ENCODE measurements at places on chromosomes 6 and 20.

DNA sequence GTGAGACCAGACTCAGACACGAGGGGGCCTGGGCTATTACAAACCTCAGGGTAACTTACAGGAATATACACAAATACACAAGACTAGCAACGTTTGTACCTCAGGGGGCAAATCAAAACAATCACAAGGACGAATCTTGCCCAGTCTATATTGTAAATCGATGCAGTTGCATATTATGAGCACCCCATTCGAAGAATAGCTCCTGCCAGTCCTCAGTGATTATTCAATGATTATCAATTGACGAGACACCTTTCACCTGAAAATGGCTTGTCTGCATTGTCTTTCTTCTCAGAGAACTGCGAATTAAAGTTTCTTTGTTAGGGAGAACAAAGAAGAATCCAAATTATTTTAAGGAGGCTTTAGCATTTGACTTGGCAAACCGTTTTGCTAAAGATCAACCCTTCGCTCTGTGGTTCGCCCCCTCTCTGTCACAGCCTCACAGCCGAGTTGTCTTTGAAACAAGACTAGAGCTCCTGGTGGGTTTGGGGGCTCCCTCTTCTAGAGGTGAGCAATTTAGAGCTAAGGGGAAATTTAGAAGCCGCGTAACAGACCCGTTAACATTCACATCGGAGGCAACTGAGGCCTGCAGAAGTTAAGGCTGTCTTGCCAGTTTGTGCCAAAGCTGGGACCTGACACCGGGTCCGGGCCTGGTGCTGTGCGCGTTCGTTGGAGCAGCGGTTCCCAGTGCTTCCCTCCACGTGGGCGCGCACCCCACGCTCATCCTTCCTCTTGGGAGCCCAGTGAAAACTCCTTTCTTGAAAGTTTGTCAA is 24.9 kb upstream of the MAP3K7 start:
- no peak for DNase-seq

GRCh38 chr6:156779206-156780094 is 2.3 kb downstream of the ARID1B start:
- DNase-seq = no peak

- DNase-seq = no peak
These were observed 14.6 kb downstream of the SAYSD1 start for GRCh38 chr6:39100358-39100757.

GRCh38 chr6:46103441-46104115 is 26.2 kb upstream of the ENPP4 start:
- peak; percentile 28 for DNase-seq

- peak; percentile 66 for DNase-seq
These were observed 25.6 kb downstream of the L3MBTL1 start for GRCh38 chr20:43533060-43533459.

- DNase-seq = no peak
These were observed 24.9 kb upstream of the NT5E start for GRCh38 chr6:85424981-85425380.

GRCh38 chr6:86203044-86203443 is 560.4 kb upstream of the SYNCRIP start:
- no peak for DNase-seq

DNA sequence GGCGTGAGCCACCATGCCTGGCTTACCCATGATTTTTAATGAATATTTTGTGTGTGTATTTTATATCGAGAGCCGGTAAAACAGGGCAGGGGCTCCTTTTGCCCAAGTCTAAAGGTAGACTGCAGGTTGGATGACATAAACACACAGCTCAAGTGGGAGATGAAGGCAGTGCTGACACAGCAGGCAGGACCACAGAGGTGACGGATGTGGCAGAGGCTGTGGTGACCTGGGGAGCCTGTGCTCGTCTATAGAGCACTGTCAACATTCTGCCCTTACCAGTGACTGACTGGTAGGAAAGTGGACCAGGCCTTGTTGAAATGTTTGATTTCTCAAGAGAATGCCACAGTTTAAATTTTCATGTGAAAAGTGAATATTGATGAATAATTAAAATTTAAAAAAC is 137.5 kb downstream of the ZFP64 start:
- no peak for DNase-seq

GRCh38 chr6:34746104-34746846 is 11.0 kb upstream of the SNRPC start:
- no peak for DNase-seq

GRCh38 chr6:33837971-33838665 is 34.3 kb upstream of the MLN start:
- DNase-seq = peak; percentile 47

- DNase-seq = no peak
These were observed 2.1 kb downstream of the SLC12A5 start for GRCh38 chr20:46031014-46031569.

GRCh38 chr6:106538145-106538544 is 91.2 kb downstream of the RTN4IP1 start:
- DNase-seq = no peak

GRCh38 chr6:157665180-157665579 is 157.9 kb upstream of the SNX9 start:
- DNase-seq = no peak

DNA sequence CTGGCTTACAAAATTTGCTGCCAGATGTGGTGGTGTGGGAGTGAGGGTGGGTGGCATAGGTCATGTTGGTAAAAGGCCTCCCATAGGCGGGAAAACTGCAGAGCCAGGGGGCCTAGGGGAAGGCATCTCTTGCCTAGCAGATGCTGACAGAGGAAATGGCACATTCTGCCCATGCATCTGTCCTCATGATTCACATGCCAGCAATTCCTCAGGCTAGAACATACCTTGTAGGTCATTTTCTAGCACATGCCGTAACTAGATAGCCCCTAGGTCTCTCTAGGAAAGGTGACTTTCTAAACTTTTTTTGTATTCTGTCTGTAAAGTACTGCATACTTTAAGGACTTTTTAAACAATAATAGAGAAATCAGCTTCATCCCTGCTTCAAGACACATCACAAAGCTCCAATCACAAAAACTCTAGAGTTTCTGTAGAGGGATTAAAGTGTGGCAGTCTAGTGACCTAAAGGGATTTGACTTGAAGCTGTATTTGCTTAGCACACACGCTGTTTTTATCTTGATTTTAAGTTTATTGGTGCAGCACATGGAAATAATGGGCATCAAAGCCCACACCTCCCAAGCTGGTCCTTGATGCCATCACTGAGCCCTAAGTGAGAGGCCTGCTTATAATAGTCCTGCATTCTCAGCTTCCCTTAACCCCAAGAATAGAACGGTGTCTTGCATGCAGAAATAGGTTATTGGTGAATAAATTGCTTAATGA is 55.2 kb downstream of the ANKEF1 start:
- DNase-seq = no peak

GRCh38 chr20:2314759-2315439 is 19.1 kb downstream of the TGM3 start:
- DNase-seq = peak; percentile 96

All from fibroblast of mammary gland (primary cell).